Activated CD8-positive, alpha-beta T cell treated with anti-CD3 and anti-CD28 coated beads, Interleukin-2, amount 10 ng/mL, durations not matched to agents 7 days and 5 days (primary cell): ENCODE measurements at places on chromosomes 5 and 9. TPM values are rescaled to one million over a fixed set of nuclear protein-coding genes. Genes with fewer than 3 reads are reported as not detected.

DNA sequence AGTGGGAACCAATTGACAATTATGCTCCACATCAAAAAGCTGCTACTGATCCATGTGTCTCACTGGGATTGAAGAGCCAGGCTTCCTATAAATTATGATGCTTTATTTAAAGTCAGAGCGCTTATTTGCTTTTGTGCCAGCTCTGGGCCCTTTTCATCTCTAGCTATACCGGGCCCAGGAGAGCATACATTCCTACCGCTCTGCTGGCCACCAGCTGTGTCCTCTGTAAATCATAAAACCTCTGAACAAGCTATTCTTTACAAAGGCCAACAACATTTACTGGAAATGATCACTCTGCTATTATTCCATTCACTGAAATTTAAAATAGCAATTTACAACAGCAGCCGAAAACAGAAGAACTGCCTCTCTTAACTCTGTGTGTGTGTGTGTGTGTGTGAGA lies 86.6 kb downstream of the ZNF608 start:
- DNase-seq = no peak
- no peak overlapping the region for H3K27ac ChIP-seq
- H3K27me3 ChIP-seq = peaks cover 23% of the 10 kb centered on the region
- no peak overlapping the region for H3K4me3 ChIP-seq
- H3K36me3 ChIP-seq = no peaks in the 10 kb centered on the region

Gene SLCO6A1
- total RNA-seq = not detected

- H3K27ac ChIP-seq = no peak overlapping the region
- no peak overlapping the region for H3K4me3 ChIP-seq
- DNase-seq = no peak
- H3K4me1 ChIP-seq = peaks cover 6% of the 10 kb centered on the region
- H3K36me3 ChIP-seq = peaks cover 6% of the 10 kb centered on the region
Measured at GRCh38 chr9:104766025-104766424, 2.1 kb downstream of the NIPSNAP3B start.

- peaks cover 2% of the 10 kb centered on the region for H3K27me3 ChIP-seq
- no peaks in the 10 kb centered on the region for H3K36me3 ChIP-seq
- DNase-seq = no peak
- no peak overlapping the region for H3K4me3 ChIP-seq
- H3K4me1 ChIP-seq = no peaks in the 10 kb centered on the region
- H3K27ac ChIP-seq = no peak overlapping the region
Measured at GRCh38 chr5:44770780-44771717, 37.7 kb upstream of the MRPS30 start.

Gene C7
- not detected for total RNA-seq

DNA sequence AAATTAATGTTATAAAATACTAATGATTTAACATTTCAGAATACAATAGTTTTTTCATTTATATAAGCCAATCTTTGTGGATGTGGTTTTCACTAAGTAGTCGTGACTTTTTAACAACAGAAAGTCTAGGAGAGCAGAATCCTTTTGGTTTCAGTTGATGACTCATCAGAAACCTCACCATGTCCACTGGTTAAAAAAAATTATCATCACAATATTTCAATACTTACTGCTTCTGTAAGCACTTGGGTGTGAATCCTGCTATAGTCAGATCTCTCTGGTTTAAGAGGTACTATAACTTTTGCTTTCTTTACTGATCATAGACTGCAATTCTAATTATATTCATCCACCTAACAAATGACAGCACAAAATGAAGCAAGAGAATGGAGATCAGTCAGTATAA lies 77.2 kb downstream of the MRPS30 start:
- H3K27ac ChIP-seq = no peak overlapping the region
- peaks cover 4% of the 10 kb centered on the region for H3K4me1 ChIP-seq
- no peaks in the 10 kb centered on the region for H3K27me3 ChIP-seq
- DNase-seq = no peak
- H3K4me3 ChIP-seq = no peak overlapping the region
- H3K36me3 ChIP-seq = no peaks in the 10 kb centered on the region

DNA sequence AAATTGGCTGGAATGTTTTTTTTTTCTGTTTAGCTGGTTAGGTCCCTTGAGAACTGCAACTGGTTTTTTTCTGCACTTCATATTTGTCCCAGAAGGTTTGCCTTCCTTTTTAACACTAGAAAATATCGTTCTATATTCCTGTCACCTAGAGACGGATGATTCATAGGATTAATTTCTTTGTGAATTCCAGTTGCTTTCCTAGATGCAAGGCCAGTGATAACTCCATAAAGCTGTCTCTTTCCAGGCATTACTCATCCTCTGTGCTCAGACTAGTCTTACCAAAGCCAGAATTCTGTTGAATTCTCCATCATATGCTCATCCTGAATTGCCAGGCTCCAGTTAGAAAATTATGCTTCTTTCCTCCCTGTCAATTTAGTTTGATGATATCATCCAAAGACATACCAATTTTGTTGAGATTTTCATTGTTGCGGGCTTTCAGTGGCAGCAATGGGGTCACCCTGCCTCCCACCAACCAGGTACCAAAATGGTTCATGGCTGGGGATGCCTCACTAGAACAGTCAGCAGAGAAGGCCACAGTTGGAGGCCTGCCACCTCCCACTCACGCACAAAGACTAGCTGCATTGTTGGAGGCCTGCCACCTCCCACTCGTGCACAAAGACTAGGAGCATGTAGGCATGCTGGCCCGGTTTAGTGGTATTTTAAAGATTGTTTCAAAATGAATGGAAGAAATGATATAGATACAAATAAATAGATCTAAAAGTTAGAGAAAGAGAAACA lies 8.5 kb downstream of the BAAT start:
- H3K4me1 ChIP-seq = no peaks in the 10 kb centered on the region
- peaks cover 12% of the 10 kb centered on the region for H3K27me3 ChIP-seq
- no peak for DNase-seq
- no peak overlapping the region for H3K4me3 ChIP-seq
- H3K27ac ChIP-seq = no peak overlapping the region

DNA sequence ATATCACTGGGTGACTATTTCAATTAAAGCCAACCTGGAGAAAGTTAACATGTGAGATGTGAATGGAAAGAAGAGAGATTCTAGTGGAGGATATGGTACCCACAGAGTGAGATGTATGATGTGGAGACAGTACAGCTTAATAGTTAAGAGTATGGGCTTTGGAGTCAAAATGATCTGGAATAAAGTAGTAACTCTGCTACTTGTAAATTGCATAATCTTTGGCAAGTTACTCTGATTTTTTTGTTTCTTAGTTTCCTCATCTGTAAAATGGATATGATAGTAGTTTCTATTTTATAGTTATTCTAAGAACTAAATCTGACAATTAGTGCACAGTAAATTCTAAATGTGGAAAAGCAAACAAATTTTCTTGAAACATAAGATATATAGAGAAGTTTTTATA lies 79.2 kb downstream of the ISOC1 start:
- no peak overlapping the region for H3K27ac ChIP-seq
- no peaks in the 10 kb centered on the region for H3K36me3 ChIP-seq
- H3K27me3 ChIP-seq = no peaks in the 10 kb centered on the region
- H3K4me3 ChIP-seq = no peak overlapping the region

Gene FLT4
- 1.6 TPM for total RNA-seq

Gene TRAF1
- total RNA-seq = 51.6 TPM

- peaks cover 16% of the 10 kb centered on the region for H3K27me3 ChIP-seq
- no peak for DNase-seq
- H3K27ac ChIP-seq = no peak overlapping the region
Measured at GRCh38 chr9:88757406-88758010, 222.5 kb downstream of the NXNL2 start.
